ENCODE measurements at places on chromosomes 6 and 20.
A peak's percentile ranks its signal among the peaks of the same experiment; 100 is the strongest.

GRCh38 chr6:166423051-166423745 is 40.5 kb upstream of the MPC1 start:
- DNase-seq = no peak

GRCh38 chr20:24768713-24769601 is 180.1 kb upstream of the CST7 start:
- DNase-seq = peak; percentile 18

DNA sequence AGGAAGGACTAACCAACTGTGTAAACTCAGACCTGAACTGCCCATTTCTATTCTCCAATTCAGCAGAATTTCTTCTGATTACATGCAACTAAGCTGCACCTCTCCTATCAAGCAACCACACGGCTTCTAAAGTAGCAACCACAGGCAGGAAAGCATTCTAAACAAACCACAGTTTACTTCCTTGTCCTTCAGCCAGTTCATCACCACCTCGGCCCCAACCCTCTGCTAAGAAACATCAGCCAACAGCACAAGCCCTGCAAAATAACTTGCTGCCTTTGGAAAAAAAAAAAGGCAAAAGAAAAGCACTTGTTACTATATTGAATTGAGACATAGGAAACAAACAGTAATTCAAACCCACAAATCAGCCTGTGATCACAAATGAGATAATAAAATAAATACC is 140.3 kb downstream of the NFATC2 start:
- no peak for DNase-seq

- DNase-seq = no peak
These were observed 165.8 kb upstream of the CITED2 start for GRCh38 chr6:139540276-139540675.

DNA sequence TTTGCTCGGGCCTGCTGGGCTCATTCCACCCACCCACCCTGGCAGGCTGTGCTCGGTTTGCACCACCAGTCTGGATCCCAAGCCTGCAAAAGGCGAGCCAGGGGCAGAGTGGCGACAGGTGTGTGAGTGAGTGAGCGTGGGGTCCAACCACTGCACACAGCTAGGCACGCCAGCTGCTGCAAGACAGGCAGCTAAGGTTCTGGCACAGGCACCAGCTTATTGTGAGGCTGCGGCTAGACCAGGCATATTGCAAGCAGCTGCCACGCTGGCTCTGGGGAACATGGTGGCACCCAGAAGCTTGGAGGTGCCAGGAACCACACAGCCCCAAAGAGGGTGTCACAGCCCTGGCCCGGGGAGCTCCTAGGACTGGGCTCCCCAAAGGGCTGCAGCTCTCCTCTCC is 205.1 kb downstream of the ANKRD60 start:
- DNase-seq = peak; percentile 79

DNA sequence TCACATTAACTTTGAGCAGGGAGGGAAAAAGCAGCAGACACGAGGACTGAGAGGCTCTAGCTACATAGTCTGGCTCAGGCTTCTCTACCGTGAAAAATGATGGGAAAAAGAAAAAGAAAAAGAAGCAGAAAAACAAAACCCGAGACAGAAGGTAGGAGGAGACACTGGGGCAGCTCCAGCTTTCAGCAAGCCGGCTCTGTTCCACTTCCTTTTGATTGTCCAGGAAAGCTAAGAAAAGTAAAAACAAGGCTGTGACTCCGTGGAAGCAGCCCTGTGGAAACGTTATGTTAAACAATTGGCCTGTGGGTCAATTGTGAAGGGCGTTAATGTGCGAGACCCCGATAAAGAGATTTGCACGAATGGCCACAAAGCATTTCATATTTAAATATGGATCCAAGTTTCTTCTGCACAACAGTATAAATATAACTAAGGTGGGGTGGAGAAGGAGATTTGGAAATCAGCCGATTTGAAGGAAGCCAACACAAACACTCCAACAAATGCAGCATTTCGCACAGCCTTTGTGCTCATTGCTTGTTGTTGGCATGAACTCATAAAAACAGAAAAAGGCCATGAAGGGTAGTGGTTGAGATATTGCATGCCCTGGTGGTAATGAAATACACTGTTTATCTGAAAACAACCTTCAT is 236.9 kb upstream of the JAG1 start:
- no peak for DNase-seq

DNA sequence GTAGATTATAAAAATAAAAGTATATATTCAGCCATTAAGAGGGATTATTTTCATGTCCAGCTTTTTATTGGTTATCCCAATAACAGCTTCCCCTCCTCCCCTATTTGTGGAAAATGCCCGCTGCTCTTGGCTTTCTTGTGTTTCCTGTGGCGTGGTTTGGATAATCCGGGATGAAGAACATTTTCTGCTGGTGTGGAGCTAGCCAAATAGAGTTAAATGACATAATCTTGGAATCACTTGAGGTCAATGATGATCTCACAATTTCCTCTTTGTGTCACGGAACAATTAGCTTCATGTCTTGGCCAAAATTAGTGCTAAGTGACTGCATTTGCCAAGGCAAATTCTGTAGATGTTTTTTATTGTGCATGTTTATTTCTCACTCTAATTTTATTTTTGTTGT is 394.0 kb downstream of the LAMA2 start:
- DNase-seq = no peak

DNA sequence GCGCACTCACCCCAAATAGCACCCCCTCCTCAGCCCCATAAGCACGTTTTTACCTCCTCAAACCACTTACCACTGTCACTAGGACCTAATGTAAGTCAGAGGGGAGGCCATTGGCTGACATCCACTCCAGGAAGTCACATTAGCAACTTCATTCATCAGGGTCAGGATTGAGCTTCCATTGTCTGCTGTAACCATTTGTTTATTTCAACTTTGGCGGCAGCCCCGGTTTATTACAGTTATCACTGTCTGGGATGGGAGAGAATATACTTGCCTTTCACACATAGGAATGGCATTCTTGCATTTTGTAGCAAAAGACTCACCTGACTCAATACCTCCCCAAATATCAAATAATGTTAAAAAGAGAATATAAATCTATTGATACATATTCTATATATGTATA is 38.3 kb downstream of the MAFB start:
- DNase-seq = no peak

GRCh38 chr6:139452148-139452876 is 77.9 kb upstream of the CITED2 start:
- no peak for DNase-seq

GRCh38 chr6:152634773-152635172 is 2.4 kb downstream of the SYNE1 start:
- DNase-seq = no peak

DNA sequence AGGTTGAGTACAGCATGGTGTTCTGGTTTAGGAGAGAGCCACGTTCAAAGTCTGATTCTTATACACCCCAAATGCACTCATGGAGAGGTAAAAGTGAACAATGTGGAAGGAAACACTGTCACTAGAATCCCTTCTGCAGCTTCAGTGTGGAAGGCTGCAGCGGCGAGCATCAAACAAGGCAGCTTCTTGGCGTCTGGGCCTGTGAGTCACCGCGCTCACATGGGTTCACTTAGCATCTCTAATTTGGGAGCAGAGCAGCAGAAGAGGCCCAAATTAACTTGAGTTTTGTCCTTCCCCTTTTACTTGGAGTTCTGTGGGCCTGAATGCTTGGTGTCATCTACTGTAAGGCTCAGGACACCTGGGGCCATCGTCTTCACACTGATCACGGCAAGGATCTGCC is 10.9 kb upstream of the E2F1 start:
- DNase-seq = no peak

GRCh38 chr20:42604998-42605956 is 584.4 kb downstream of the PTPRT start:
- DNase-seq = no peak

GRCh38 chr6:163963205-163964120 is 548.9 kb downstream of the QKI start:
- DNase-seq = no peak

- DNase-seq = peak; percentile 94
These were observed 279.3 kb upstream of the TCF21 start for GRCh38 chr6:133609415-133610226.

GRCh38 chr6:27176096-27176495 is 71.4 kb upstream of the PRSS16 start:
- DNase-seq = no peak

DNA sequence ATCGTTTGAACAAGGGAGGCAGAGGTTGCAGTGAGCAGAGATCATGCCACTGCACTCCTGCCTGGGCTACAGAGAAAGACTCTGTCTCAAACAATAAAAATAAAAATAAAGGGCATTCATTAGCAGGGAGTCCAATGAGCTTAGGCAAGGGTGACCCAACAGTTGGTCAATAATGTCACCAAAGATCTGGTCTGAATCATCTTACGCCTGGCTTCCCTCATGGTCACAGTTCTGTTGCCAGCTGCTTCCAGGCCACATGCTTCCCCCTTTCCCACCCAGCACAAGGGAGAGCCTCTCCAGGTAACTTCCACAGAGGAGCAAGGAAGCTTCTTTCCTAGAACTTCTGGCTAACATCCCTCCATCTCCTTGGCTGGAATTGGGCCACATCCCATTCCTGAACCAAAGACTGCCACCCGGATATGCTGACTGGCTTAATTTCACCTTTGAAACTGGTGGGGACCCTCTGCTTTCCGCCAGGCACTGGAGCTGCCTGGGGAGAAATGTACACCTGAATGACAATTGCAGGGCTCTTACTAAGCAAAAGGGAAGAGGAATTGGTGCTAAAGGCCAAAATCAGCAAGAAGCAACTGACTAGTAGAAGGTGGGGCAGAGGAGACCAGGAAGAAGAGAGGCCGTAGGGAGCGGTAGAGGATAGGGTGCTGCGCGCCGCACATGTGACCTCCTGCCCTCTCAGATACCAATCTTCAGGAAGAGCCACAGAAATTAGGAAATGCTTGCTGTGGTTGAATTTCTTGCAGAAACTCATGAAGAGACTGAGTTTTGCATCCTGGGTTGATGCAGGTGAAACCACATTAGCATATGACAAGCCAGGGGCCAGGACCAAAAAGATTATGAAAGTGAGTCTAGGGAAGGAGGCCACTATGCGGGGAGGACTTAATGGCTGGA is 8.3 kb upstream of the SCML4 start:
- no peak for DNase-seq

- DNase-seq = no peak
These were observed 547.6 kb downstream of the HAO1 start for GRCh38 chr20:7392542-7393206.

GRCh38 chr6:150324044-150324443 is 44.8 kb upstream of the IYD start:
- no peak for DNase-seq

- peak; percentile 82 for DNase-seq
These were observed 11.5 kb upstream of the DSTN start for GRCh38 chr20:17558154-17558940.

GRCh38 chr20:62952968-62953838 is 694 bp downstream of the SLC17A9 start:
- DNase-seq = peak; percentile 82

GRCh38 chr6:151096255-151096612 is 143.5 kb upstream of the AKAP12 start:
- no peak for DNase-seq

- DNase-seq = no peak
These were observed 682.7 kb downstream of the MAFB start for GRCh38 chr20:40006168-40006860.

DNA sequence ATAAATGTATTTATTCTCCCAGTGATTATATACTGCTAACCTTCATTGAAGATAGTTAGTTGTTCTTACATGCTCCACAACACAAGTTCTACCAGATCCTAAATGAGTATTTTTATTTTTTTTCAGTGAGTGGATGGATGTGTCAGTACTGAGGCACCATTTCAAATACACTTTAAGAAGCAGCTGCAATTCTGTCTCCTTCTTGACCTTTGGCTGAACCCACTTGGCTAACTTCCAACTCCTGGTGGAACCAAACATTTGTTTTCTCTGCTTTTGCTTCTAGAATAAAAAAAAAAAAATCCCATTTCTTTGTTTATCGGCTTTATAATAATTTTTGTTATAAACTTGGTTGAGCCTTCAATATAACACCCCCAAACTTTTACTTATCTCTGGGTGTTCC is 458.3 kb upstream of the MAP3K7 start:
- no peak for DNase-seq

- no peak for DNase-seq
These were observed 165.4 kb downstream of the DOK5 start for GRCh38 chr20:54640800-54641199.

GRCh38 chr6:161755080-161755479 is 481.2 kb upstream of the AGPAT4 start:
- DNase-seq = no peak

DNA sequence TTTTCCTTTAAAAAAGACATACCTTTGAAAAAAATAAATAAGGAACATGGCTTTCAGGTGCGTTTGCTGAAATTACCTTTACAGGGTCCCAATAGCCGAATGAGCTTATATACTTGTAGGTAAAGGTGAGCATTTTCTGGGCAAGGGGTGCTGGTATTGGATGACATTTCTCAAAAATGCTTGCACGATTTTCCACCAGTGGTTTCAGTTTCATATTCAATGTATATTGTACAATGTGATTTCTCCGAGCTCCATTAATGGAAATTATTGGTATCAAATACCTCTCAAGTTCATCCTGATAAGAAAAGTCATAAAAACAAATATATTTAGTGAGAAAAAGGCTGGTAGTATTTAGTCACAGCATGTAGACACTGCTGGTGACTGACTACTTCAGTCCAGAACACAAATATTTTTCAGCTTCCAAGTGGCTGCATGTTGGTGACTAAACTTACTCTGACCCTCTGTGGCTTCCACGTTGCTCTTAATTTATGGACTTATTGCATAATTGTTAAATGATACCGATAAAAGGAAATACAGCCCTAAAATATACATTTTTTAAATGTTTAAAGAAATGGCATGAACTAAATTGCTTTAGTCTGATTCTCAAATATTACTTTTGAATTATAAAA is 32.9 kb upstream of the ZBTB24 start:
- DNase-seq = no peak

GRCh38 chr20:49937027-49937929 is 1.1 kb downstream of the RNF114 start:
- no peak for DNase-seq

GRCh38 chr20:44891826-44892225 is 6.3 kb downstream of the YWHAB start:
- no peak for DNase-seq

DNA sequence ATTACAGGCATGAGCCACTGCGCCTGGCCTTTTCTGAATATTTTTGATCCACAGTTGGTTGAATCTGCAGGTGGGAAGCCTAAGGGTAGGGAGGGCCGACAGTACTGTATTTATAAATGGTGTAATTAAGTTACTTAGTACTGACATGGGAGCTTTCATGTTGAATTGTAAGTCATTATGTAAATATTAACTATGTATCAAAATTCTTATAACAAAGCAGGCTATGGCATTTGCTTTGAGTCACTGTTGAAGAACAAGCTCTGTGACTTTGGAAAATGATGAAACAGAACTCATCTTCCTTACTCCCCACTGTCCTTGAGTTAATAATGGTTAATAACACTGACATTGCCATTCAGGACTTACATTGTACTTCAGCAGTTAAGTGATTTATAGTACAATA is 63.0 kb upstream of the TXNDC5 start:
- no peak for DNase-seq

DNA sequence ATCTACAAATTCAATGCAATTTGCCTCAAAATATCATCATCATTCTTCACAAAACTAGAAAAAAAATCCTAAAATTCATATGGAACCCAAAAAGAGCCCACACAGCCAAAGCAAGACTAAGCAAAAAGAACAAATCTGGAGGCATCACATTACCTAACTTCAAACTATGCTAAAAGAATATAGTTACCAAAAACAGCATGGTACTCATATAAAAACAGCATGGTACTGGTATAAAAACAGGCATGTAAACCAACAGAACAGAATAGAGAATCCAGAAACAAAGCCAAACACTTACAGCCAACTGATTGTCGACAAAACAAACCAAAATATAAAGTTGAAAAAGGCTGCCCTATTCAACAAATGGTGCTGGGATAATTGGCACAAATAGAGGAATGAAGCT is 278.1 kb downstream of the TPBG start:
- DNase-seq = no peak

All from RWPE2 (cell line).